Caco-2 (cell line): ENCODE measurements at places on chromosomes 6 and 20. TPM values are rescaled to one million over a fixed set of nuclear protein-coding genes. Genes with fewer than 3 reads are reported as not detected.

- no peaks in the 10 kb centered on the region for H3K36me3 ChIP-seq
- no peak for DNase-seq
- no peaks in the 10 kb centered on the region for H3K27me3 ChIP-seq
- peak overlapping the region; percentile 74 for H3K27ac ChIP-seq
- H3K4me1 ChIP-seq = peaks cover 13% of the 10 kb centered on the region; the same call in 1 of the 2 replicates
These were observed 1.7 kb upstream of the C20orf203 start for GRCh38 chr20:32675223-32675975.

DNA sequence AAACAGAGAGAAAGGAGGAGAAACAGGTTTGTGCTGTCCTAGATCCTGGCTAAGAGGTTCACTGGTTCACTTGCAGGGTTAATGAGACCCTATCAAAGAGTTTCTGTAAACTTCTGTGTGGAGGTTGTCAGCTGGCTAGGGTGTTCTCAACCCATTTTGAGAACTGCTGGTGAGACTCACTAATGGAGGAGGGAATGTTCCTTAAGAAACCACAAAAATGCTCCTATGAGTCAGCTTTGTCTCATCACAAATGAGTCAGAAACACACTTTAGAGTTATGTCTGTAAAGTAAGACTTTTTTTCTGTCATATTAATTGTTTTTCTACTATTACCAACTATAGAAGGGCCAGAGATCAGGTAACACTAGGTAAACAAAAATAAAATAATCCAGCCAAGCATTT, 884.4 kb downstream of the PHF3 start:
- H3K27ac ChIP-seq = no peak overlapping the region
- no peaks in the 10 kb centered on the region for H3K27me3 ChIP-seq
- no peak for DNase-seq
- H3K4me1 ChIP-seq = no peaks in the 10 kb centered on the region

DNA sequence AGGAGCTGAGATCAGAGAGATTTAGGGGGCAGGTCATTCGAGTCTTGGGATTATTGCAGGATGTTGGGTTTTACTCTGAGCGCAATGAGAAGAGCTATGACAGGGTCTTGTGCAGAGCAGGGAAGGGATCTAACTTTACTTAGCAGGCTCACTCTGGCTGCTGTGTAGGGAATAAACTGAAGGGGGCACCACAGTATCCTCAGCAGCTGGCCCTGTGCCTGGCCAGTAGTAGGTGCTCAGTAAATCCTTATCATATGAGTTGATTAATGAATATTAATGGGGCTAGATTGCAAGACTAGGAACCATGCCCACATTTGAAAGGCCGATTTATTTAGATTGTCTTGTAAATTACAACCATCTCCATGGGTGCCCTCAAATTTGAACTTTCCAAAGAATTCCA, 4.6 kb upstream of the MDGA1 start:
- no peak for DNase-seq
- peaks cover 4% of the 10 kb centered on the region; the same call in 1 of the 2 replicates for H3K4me1 ChIP-seq
- no peaks in the 10 kb centered on the region for H3K36me3 ChIP-seq
- H3K27ac ChIP-seq = no peak overlapping the region

DNA sequence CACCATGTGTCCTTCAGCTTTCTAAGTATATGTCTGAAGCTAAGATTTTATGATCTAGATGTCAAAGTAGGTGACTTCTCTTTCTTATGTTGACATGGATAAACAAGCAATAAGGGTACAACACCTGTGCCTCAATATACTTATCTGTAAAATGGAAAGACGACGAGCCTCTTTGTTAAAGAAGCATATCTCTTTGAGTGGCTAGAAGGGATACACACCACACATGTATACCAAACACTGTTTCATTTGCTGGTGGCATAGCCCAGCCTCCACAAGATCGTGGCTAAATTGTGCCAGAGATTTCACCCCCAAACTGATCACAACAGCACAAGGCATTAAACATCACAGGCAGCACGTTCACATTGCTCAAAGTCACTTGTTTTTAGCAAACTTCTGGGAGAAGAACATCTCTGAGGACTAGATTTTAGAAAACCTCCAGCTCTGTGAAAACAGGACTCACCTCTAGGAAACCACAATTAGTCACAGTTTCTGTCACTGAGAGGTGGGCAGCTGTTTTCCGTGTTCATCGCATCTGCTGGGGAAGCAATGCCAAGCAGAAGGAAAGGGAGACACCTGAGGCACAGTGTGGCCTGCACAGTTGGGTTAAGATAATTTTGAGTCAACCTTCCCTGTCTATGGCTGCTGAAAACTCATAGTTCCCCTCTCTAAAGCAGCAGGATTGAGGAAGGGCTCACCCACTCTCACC, 263.0 kb upstream of the PLCB4 start:
- no peak for DNase-seq
- 0 out of 2 replicates have a peak, but pooled peaks cover 6% of the 10 kb centered on the region for H3K4me1 ChIP-seq
- no peaks in the 10 kb centered on the region for H3K27me3 ChIP-seq
- peaks cover 1% of the 10 kb centered on the region; the same call in 1 of the 2 replicates for H3K36me3 ChIP-seq

DEFB124 gene
- not detected in 2 replicates for total RNA-seq

- no peak overlapping the region for H3K4me3 ChIP-seq
- no peaks in the 10 kb centered on the region for H3K36me3 ChIP-seq
- peaks cover 4% of the 10 kb centered on the region; the same call in 1 of the 2 replicates for H3K4me1 ChIP-seq
- H3K27me3 ChIP-seq = no peaks in the 10 kb centered on the region; the same call in 1 of the 2 replicates
- no peak for DNase-seq
These were observed 67.9 kb downstream of the SMOC2 start for GRCh38 chr6:168508903-168509302.

NDUFAF5 gene
- total RNA-seq = 34.9 and 38.3 TPM in 2 replicates

- H3K36me3 ChIP-seq = no peaks in the 10 kb centered on the region
- H3K27me3 ChIP-seq = no peaks in the 10 kb centered on the region
- no peak overlapping the region for H3K4me3 ChIP-seq
These were observed 235.2 kb upstream of the ASCC3 start for GRCh38 chr6:101116337-101116736.

- H3K4me3 ChIP-seq = no peak overlapping the region
- no peaks in the 10 kb centered on the region for H3K27me3 ChIP-seq
- H3K27ac ChIP-seq = no peak overlapping the region
- H3K4me1 ChIP-seq = no peaks in the 10 kb centered on the region
- H3K36me3 ChIP-seq = peaks cover 3% of the 10 kb centered on the region
These were observed 21.7 kb downstream of the TAF8 start for GRCh38 chr6:42071881-42072583.

DNA sequence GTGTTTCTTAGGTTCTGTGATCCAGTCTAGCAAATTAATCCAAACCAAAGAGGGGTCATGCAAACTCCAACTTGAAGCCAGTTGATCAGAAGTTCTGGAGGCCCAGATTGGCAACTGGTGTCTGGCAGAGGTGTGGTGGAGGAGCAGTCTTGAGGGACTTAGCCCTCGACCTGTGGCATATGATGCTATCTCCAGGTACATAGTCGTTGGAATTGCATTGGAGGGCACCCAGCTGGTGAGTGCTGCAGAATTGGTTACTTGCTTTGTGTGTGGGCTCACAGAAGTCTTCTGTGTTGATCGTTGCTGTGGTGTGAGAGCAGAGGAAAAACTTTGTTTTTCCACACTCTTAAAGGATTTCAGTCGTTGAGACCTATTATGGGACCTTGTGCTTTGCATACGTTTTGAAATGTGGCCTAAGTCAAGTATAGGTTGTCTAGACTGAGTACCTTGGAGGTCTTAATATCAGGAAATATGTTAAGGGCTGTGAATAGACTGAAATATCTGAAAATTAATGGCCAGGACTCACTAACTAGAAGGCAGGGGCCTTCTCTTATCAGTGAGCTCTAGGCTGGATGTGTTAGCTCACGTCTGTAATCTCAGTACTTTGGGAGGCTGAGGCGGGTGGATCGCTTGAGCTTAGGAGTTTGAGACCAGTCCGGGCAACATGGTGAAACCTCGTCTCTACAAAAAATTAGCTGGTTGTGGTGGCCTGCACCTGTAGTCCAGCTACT, 7.8 kb downstream of the PANK2 start:
- peaks cover 16% of the 10 kb centered on the region for H3K4me1 ChIP-seq
- peaks cover 1% of the 10 kb centered on the region; the same call in 1 of the 2 replicates for H3K36me3 ChIP-seq
- DNase-seq = no peak

CLDN20 gene
- total RNA-seq = not detected in 2 replicates

- H3K36me3 ChIP-seq = no peaks in the 10 kb centered on the region
- H3K27me3 ChIP-seq = no peaks in the 10 kb centered on the region
- no peaks in the 10 kb centered on the region for H3K4me1 ChIP-seq
- H3K4me3 ChIP-seq = no peak overlapping the region
These were observed 444.4 kb downstream of the HDGFL1 start for GRCh38 chr6:23013776-23014175.

DNA sequence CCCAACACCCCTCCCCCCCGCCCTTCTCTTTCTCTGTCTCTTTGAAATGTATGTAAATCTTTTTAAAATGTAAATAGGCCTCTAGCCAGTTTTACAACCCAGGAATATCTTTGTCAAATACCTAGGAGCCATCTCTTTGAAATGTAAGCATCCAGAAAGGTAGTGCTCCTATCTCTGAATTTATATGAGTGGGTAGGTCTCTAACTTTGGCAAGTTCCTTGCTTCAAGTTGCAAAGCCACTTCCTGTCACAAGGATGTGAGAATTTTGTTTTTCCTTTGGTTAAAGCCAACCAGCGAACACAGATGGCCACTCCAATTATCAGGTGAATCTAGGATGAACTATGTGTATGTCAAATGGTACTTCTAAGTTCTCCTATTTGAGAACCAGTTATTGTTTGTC, 6.2 kb upstream of the DEFB132 start:
- peak; percentile 13 for DNase-seq
- no peaks in the 10 kb centered on the region for H3K27me3 ChIP-seq
- H3K4me1 ChIP-seq = peaks cover 16% of the 10 kb centered on the region
- H3K27ac ChIP-seq = no peak overlapping the region
- H3K4me3 ChIP-seq = no peak overlapping the region

DNA sequence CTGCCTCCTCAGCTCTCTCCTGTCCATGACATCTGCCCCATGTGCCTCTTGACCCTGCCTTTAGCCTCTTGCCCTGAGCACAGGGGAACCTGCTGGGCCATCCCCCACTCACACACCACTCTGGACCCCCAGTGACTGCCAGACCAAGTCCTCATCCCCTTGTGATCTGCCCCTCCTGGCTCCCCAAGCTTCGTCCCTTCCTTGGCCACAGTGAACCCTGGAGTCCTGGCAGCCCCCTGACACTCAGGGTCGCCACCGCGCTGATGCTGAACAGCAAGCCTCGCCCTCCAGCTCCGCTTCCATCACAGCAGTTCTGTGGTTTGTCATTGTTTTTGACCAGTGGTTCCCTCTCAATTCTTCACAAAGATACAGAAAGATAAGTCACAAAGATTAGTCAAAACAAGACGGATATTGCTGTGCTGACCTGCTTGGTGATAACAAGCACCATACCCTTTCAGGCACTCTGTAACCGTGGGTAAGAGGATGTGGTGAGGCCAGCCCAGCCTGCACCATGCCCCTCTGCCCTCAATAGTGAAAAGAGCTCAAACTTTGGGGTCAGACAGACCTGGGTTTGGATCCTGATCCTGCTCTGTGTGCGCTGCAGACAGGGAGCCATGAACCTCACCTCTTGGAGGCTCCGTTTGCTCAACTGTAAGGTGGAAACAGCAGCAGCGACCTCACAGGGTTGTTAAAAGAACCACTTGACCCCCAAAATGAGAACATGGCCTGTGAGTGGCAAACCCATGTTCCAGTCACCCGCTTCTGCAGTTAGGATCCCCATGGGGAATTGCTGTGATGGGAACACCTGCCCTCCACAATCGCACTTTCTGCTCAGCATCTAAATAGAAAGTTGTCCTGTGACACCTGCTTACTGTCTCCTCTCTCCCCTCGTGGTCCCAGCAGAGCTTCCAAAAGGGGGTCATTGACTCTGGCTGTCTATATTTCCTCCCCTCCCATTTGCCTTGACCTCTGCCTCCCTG, 114.5 kb downstream of the TOX2 start:
- DNase-seq = peak; percentile 35
- H3K27ac ChIP-seq = no peak overlapping the region
- peaks cover 6% of the 10 kb centered on the region for H3K27me3 ChIP-seq

DNA sequence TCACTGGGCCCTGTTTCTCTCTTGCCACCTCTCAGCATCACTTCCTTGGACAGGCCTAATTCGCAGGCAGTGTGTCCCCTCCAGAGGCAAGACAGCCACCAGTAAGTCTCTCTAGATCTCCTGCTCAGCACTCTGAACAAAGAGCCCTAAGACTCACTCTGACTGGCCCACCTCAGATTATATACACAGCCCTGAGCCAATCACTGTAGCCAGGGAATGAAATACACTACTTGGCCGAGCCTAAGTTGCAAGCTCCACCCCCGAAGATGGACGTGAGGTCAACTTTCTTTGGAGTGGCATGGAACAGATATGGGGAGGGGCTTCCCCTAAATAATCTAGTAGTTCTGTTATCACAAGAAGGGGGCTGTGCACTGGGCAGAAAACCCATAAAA, 4.1 kb downstream of the BPI start:
- no peaks in the 10 kb centered on the region for H3K4me1 ChIP-seq
- no peak overlapping the region for H3K4me3 ChIP-seq
- no peak for DNase-seq
- H3K27me3 ChIP-seq = no peaks in the 10 kb centered on the region

CCM2L gene
- 0.16 and 0.32 TPM in 2 replicates for total RNA-seq

GRCh38 chr20:44837946-44838345, 27.6 kb upstream of the RIMS4 start:
- H3K4me1 ChIP-seq = no peaks in the 10 kb centered on the region
- DNase-seq = no peak
- no peaks in the 10 kb centered on the region for H3K36me3 ChIP-seq
- no peaks in the 10 kb centered on the region for H3K27me3 ChIP-seq
- no peak overlapping the region for H3K27ac ChIP-seq

DNA sequence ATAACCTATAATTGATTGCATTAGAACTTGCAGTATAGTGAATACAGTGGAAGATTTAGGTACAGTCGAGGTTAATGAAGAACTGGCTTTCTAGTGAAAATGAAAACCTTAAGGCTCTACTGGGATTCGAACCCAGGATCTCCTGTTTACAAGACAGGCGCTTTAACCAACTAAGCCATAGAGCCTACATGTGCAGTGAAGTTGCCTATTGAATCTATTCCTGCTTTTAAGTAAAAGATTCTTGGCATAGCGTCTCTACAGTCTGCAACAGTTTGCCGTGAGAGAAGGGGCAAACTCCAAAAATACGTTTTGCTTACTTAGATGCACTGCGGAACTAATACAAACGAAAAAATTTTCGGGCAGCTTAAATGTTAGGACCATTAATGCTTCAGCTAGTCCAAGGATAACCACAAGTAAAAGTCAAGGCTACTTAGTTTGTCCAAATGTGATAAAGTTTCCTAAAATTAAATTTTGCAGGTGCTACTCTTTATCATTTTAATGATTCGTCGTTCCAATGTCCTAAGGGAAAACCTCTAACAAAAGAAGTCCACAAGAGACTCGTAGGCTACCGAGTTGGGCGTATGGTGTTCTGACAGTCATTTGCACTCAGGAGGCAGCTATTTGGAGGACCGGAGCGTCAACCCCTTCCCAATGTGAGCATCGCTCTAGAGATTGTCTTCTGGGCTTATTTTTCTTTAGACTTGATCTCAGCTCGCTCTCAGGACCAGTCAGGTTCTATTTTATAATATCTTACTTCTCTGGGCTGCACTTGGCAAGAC, 31.3 kb upstream of the ZSCAN23 start:
- no peaks in the 10 kb centered on the region for H3K27me3 ChIP-seq
- H3K4me3 ChIP-seq = no peak overlapping the region
- peak; percentile 44 for DNase-seq
- H3K36me3 ChIP-seq = no peaks in the 10 kb centered on the region
- no peaks in the 10 kb centered on the region for H3K4me1 ChIP-seq

GRCh38 chr6:108581932-108582475, 21.3 kb downstream of the FOXO3 start:
- no peak overlapping the region for H3K27ac ChIP-seq
- peaks cover 17% of the 10 kb centered on the region for H3K4me1 ChIP-seq
- H3K27me3 ChIP-seq = no peaks in the 10 kb centered on the region
- H3K4me3 ChIP-seq = no peak overlapping the region
- DNase-seq = no peak
